ENCODE measurements at places on chromosomes 2 and 18. TPM values are rescaled to one million over a fixed set of nuclear protein-coding genes. Genes with fewer than 3 reads are reported as not detected.

Gene STEAP3
- total RNA-seq, result not detected

Gene NYAP2
- total RNA-seq, result not detected

Gene GREB1L
- total RNA-seq, result not detected

Gene PRSS56
- not detected for total RNA-seq

Gene DSEL
- 0.10 TPM for total RNA-seq

Gene LOXHD1
- total RNA-seq, result 0.25 TPM

Gene GDF7
- total RNA-seq, result not detected

Gene IGFBP2
- 10.9 TPM for total RNA-seq
